ENCODE measurements at places on chromosomes 3 and 15. TPM values are rescaled to one million over a fixed set of nuclear protein-coding genes. Genes with fewer than 3 reads are reported as not detected.

GRCh38 chr3:112131111-112131510 lies 1.9 kb downstream of the GCSAM start:
- no peak for DNase-seq

GRCh38 chr3:62454916-62455315 lies 81.6 kb upstream of the FEZF2 start:
- DNase-seq, result no peak

DNA sequence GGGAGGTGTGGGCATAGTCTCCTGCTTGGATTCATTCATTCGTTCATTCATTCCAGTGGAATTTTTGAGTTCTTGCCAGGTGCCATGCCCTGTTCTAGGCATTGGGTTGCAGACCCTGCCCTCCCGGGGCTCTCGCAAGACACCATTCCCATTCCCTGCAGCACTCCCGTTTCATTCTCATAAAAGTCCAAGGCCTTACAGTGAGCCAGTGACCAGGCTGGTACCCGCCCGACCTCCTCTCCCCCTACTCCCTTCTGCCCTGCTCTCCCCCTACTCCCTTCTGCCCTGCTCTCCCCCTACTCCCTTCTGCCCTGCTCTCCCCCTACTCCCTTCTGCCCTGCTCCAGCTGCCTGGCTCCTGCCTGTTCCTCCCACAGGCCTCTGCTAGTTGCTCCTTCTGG lies 41.9 kb downstream of the AMOTL2 start:
- DNase-seq, result no peak

Gene PIERCE2
- total RNA-seq, result 0.89 TPM

DNA sequence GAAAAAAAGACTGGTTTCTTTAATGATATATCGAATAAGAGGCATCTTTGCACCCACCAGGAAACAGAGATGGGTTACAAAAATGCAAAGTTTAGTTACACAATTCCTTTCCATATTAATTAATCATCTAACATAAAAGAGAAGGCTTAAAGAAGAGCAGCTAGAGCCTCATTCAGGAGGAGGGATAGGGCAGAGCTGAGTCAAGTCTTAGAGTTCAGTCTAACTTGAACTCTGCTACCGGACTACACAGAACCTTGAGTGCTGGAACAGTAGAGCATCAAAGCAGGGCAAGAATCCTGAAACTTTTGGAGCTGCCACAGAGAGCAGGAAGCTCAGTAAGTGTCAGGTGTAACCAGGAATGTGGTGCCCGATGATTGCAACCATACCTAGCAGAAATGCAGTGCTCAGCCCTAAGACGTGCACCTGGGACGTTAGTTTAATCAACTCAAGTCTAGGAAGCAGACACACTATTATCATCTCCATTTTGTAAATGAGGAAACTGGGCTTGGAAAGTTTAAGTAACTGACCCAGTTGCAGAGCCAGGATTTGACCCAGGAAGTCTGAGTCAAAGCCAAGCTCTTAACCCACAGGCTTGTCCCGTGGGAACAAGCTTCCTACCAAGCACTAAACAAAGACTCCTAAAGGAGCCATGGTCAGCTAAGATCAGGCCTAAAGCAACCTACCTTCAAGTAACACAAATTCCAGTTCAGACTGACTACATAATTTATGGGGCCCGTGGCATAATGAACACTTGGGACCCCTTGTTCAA lies 187.4 kb downstream of the FOXP1 start:
- DNase-seq, result no peak

- DNase-seq, result peak; percentile 77
Observed at GRCh38 chr3:187101184-187102072, 37.9 kb downstream of the RPL39L start.

All from dermis microvascular lymphatic vessel endothelial cell (primary cell).